ENCODE measurements at places on chromosomes 12 and 14. TPM values are rescaled to one million over a fixed set of nuclear protein-coding genes. Genes with fewer than 3 reads are reported as not detected.

CORO1C gene
- 27.4 TPM for total RNA-seq

SLC15A4 gene
- total RNA-seq, result 21.0 TPM

POTEG gene
- not detected for total RNA-seq

CYP46A1 gene
- total RNA-seq, result 1.3 TPM

Measured in body of pancreas (tissue), 4 donors.